Activated CD8-positive, alpha-beta T cell treated with anti-CD3 and anti-CD28 coated beads, Interleukin-2, amount 10 ng/mL, durations not matched to agents 7 days and 5 days (primary cell): ENCODE measurements at places on chromosomes 7 and 10. TPM values are rescaled to one million over a fixed set of nuclear protein-coding genes. Genes with fewer than 3 reads are reported as not detected.

GRCh38 chr10:66187053-66187733, 738.6 kb upstream of the LRRTM3 start:
- DNase-seq = no peak

SPDYE5 gene
- not detected for total RNA-seq

GRCh38 chr7:91093181-91093580, 171.1 kb upstream of the FZD1 start:
- no peak for DNase-seq

- peak; percentile 75 for DNase-seq
Observed at GRCh38 chr10:30359373-30360206, 10.5 kb upstream of the MTPAP start.
